ENCODE measurements at places on chromosomes 1 and 21.

DNA sequence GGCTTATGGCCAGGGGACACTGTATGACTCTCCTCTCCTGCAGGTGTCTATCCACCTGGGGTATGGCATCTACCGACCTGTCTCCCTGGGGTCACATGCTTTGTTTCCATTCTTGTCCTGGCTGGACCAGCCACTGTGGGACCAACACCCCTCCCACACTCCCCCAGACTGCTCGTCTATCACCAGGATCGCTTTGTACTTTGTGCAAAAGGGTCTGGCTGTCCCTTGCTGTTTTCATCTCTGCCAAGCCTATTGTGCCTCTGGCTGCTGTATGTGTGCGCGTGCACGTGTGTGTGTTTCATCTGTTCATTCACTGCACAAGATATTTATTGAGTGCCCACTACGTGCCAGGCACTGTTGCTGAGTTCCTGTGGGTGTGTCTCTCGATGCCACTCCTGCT is 25.5 kb downstream of the ETNK2 start:
- no peak for DNase-seq

GRCh38 chr1:205374210-205375078 is 17.7 kb upstream of the KLHDC8A start:
- no peak for DNase-seq

DNA sequence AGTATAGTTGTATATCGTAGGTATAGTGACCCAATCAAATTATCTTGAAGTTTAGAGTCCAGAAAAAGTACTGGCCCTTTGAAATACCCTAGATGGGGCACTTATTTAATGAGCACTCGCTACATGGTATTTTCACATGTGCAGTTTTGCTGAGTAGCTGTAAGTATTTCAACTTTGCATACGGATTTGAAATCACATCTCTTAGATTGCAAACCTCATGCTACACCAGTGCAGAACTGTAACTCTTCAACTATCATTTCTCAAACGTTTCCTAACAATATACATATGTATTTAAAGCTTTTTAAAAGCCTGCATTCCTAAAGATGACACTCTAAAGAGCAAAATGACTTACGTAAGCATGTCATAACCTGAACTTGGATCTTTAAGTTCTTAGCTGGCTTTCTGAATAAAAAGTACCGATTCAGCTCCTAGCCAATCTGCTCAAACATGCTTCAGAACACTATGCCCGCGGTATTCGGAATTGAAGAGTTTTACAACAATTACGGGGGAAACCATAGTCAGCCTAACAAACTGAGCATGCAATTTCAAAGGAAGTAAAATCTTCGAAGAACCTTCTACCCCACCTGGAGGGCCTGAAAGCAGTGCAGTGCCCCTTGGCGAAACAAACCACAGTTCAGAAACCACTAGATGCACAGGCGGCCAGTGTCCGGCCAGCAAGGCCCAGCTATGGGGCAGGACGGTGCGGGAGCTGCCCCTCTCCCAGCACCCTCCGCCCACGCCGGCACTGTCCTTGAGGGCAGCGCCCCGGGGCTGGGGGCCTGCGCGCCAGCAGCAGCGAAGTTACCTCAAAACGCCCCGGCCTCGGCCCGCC is 863 bp downstream of the FH start:
- no peak for DNase-seq

DNA sequence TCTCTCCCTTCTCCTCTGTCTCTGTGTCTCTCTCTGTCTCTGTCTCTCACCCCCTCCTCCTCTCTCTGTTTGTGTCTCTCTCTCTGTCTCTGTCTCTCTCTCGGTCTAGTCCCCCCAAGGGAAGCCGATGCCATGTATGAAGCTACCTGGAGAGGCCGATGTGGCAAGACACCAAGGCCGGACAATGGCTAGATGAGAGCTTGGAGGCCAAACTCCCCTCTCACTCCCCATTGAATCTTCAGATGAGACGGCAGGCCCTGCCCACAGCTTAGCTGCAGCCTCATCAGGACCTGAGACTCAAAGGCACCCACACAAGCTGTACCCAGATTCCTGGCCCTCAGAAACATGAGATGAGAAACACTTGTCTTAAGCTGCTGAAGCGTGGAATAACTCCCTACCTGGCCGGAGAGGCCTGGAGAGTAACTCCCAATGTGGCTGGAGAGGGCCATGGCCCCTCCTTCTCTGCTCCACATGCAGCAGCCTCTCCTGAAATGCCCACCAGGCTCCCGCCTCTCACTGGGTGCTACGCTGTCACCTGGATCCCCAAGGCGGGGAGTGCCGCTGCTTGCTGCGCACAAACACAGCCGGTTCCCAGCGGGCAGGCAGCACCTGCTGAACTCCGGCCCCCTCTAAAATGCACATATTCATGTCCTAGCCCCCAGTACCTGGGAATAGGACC is 7.8 kb upstream of the ACTRT2 start:
- no peak for DNase-seq

DNA sequence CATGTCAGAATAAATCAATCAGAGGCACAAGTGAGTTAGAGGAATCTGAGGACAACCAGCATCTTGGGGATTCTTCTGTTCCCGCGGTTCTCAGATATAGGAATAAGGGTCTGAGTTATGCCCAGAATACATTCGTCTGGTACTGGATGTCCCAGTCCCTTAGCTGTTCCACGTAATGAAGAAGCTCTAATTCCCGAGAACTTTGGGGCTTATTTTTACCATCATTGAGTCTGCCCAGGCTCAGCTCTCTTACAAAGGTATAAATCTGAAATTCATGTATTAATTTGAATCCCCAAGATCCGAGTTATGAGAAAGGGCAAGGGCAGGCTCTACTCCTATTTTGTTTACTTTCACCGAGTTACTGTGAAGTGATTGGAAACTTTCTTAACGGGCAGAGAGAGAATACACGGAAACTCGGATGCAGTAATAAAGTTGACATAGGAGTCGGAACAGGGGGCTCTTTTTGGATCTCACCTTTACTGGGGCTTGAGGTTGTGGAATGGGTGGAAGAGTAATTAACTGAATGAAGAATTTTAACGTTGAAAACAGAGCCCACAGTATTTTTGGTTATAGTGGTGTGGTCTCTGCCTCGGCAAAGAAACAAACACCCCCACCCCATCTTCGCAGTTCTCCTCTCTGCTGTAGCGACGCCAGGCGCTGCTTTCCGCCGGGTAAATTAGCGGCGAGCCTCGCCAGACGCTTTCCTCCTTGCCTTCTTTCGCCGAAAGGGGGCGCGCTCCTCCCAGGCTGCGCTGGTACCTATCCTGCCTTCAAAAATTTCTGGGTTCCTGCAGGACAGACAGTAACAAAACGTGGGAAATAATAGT is 7.1 kb downstream of the PRRX1 start:
- no peak for DNase-seq

- DNase-seq = no peak
These were observed 17.3 kb downstream of the SARS1 start for GRCh38 chr1:109231066-109231465.

DNA sequence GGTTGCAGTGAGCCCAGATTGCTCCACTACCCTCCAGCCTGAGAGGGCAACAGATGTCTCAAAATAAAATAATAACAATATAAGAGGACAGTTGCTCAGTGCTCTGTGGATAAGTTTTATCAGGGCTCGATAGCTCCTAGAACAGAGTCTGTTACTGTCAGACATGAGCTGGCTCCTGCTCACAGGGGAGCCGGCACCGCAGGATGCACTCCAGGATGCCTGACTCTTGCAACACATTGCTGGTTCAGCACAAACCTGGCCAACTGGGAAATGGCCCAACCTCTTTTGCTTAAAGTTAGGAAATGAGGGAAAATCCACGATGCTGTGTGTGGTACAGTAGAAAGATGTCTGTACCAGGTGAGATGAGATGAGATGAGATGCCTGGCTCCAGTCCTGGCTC is 5.8 kb upstream of the CTSE start:
- DNase-seq = no peak

GRCh38 chr1:222557148-222557547 is 9.2 kb upstream of the HHIPL2 start:
- DNase-seq = no peak

- DNase-seq = no peak
These were observed 643 bp upstream of the MOV10 start for GRCh38 chr1:112673592-112674439.

- no peak for DNase-seq
These were observed 8.0 kb downstream of the RNPEP start for GRCh38 chr1:201990427-201990826.

DNA sequence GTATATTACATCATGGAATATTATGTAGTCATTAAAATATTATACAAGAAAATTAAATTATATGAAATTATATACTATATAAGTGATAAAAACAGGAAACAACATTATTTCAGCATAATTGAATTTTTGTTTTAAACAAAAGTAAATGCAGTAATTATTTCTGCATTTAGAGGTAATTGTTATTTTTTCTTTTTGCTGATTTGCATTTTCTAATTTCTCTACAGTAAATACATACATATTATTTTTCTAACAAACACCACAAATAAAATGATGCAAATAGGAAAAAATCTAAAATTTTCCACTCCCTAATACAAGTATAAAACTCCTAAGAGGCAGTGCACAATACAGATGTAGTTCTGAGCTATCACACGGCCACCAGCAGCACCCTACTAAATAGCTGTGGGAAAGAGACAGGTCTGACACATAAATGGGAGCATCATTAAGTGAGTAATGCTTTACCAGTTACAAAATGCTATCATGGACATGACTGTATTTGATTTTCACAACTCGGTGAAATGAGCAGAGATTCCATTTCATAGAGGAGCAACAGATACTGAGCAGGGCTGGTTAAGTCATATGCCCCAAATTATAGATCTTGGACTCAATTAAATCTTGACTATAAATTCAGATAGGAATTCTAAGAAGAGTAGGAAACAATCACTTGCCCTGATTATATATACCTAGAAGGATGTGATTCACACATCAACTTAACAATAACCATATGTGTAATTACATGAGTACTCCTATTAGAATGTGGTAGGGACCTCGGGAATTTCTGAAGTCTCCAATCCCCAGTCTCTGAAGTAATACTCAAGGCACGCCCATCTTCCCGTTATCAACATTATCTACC is 49.0 kb downstream of the NRIP1 start:
- no peak for DNase-seq

GRCh38 chr21:46545363-46545762 is 59.5 kb downstream of the S100B start:
- DNase-seq = no peak

- DNase-seq = no peak
These were observed 481 bp upstream of the SLAMF1 start for GRCh38 chr1:160647329-160647720.

DNA sequence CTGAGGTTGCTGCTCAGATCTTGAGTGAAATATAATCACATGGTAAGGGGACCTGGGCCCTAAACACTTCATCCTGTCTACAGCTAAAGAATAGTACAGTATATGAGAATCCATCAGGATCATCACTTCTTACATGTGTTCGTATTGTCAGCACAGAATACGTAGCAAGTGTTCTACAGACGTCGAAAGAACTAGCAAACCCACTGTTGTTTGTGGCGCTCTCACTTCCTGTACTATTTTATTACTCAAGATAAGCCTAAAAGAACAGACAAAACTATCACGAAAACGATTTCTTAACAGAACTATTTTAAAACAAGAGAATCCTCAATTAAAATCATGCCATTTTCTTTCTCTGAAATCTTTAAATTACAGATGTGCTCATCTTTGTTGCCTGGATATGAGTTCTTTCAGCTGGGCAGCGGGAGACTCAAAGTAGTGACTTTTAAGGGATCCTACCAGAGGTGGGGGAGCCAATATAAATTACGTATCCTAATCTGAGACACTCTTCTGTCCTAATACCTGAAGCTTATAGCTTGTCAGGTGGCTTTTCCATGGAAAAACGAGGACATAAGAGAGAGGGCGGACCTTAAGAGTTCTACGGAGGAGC is 724 bp downstream of the ST7L start:
- DNase-seq = no peak

DNA sequence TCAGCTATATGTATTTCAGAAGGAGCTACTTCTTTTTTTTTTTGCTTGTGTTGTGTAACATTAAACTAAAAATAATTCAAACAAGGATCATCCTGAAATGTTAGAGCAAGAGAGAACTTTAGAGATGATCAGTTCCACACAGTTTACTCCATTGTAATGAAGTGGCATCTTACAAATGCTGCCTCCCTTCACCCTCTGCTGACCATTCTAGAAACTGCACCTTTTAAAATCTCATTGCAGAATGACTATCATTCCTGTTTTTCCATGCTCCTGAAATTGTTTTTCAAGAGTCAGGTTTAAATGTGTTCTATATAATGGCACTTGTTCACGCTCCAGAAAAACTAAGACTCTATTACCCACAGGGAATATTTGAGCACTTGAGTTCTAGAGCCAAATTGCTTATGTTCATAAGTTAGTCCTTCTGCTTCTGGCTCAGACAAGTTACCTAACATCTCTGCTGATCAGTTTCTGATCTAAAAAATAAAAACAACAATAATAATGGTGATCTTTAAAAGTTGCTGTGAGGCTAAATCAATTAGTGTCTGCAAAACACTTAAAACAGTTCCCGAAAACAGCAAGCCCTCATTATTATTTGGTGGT is 21.5 kb upstream of the SLC44A5 start:
- DNase-seq = no peak

DNA sequence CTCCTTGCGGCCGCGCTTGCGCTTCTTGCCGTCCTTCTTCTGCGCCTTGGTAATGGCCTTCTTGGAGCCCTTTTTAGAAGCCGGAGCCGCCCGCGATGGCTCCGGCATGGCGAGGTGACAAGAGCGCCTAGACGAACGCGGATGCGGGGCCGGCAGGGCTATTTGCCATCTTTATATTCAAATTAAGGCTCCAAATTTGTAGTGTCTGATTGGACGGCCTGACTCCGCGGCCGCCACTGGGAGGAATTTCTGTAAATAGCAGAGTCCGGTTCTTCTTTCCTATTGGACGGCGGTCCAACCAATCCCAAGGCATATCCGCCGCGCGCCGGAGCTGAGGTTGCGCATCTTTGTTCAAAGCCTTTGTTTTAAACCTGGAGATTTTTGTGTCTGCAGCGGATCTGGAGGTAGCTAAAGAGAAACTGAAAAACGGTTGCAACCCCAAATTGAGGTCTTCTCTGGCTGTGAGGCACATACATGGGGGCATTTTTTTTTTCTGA is 22.6 kb upstream of the RNF187 start:
- DNase-seq = peak; percentile 82

DNA sequence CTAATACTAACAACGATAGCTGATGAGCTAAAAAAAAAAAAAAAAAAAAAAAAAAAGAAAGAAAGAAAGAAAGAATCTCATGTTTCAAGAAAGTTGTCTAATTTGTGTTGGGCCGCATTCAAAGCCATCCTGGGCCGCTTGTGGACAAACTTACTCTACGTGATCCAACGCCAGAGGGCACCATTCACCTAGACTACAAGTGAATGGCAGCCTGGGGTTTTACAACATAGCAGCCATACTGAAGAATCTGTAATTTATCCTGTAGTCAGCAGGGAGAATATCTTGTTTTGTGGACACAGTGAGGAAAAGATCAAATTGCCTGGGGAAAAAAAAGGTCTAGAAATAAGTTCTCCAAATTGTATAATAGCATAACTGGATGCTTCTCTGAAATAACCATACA is 47.0 kb downstream of the CYP2J2 start:
- peak; percentile 15 for DNase-seq

GRCh38 chr1:68202239-68202832 is 30.0 kb downstream of the WLS start:
- no peak for DNase-seq

All from stimulated activated CD8-positive, alpha-beta memory T cell treated with anti-CD3 and anti-CD28 coated beads, Interleukin-2, amount 100 ng/mL, for 48 hours (primary cell).